ENCODE measurements at places on chromosomes 5 and 9. TPM values are rescaled to one million over a fixed set of nuclear protein-coding genes. Genes with fewer than 3 reads are reported as not detected.

PLAC8L1 gene
- total RNA-seq, result not detected

SHROOM1 gene
- 9.8 TPM for total RNA-seq

DAB2 gene
- 12.0 TPM for total RNA-seq

TAS2R1 gene
- not detected for total RNA-seq

CDC14B gene
- total RNA-seq, result 11.1 TPM

SMIM32 gene
- not detected for total RNA-seq

INIP gene
- 15.1 TPM for total RNA-seq

FGF18 gene
- total RNA-seq, result 0.80 TPM

ADGRD2 gene
- not detected for total RNA-seq

CDO1 gene
- not detected for total RNA-seq

LCN6 gene
- not detected for total RNA-seq

SERF1A gene
- total RNA-seq, result 2.0 TPM

CSF1R gene
- total RNA-seq, result 0.33 TPM

WNK2 gene
- 3.1 TPM for total RNA-seq

MTAP gene
- 2.7 TPM for total RNA-seq

GCNT4 gene
- total RNA-seq, result 0.33 TPM

PCDHA11 gene
- total RNA-seq, result 0.04 TPM

SPINK13 gene
- total RNA-seq, result not detected

ACOT12 gene
- total RNA-seq, result not detected

PGM5 gene
- total RNA-seq, result not detected

PCDHB13 gene
- total RNA-seq, result 0.20 TPM

PCDHA13 gene
- total RNA-seq, result not detected

PLEKHG4B gene
- total RNA-seq, result 1.0 TPM

ARID3C gene
- not detected for total RNA-seq

MARCHF11 gene
- total RNA-seq, result not detected
